ENCODE measurements at places on chromosomes 2 and 18.

GRCh38 chr18:48833701-48834412 lies 116.9 kb downstream of the SMAD7 start:
- DNase-seq, result no peak

DNA sequence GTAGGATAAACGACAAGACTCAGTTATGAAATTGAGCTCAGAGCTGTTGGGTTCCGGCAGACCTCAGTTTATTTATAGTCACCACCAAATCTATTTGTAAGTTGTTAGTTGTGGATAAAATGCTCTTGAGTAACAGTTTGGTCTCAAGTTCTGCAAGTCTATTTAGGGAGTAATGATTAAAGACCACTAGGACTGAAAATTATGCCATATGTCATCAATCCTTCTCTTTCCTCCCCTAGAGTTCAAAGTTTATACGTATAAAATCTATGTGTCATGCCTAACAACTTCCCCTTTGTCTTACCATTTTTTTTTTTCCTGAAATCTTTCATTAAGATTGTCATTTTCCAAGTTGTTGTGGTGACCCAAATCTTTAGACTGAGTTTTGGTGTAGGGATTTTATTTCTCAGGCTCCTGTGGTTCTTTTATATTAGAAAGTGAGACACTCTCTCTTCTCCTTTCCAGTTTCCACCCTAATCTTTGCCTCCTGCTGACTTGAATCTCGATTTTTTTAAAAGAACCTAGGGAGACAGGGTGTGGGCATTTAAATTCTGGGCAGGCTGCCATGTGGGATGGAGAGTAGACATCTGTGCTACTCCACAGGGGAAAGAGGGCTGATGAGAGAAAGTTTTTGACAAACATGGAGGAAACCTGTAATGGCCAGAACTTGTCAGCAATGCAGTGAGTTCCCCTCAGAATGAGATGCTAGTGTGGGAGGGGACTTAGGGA lies 51.0 kb downstream of the LAMA3 start:
- peak; percentile 23 for DNase-seq

- DNase-seq, result peak; percentile 40
Observed at GRCh38 chr2:70141212-70141901, 49.5 kb downstream of the C2orf42 start.

DNA sequence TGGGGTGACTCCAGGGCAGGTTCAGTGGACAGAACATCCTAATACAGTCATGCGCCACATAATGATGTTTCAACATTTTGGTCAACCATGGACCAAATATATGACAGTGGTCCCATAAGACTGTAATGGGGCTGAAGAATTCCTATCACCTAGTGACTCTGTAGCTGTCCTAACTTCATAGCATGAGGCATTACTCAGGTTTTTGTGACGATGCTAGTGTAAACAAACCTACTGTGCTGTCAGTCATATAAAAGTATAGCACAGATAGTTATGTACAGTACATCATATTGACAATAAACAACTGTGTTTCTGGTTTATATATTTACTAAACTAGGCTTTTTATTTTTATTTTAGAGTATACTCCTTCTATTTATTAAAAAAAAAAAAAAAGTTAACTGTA lies 87.1 kb downstream of the CACNB4 start:
- no peak for DNase-seq

DNA sequence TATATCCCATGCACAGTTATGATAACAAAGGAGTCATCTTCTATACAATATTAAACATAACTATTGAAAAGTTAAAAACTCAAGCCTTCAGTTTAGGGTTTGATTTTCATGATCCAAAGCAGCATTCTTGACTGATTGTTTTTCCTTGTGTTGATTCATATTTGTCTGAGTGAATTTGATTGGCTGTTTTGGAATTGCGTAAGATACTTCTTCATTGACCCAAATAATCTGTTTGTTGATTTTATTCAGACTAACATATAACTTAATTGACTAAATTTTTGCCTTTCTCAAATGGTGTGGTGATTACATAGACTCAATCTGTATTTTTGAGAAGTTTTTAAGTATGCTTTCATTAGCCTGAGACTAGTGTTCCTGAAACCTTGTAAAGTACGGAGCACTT lies 305.7 kb upstream of the TNP1 start:
- DNase-seq, result no peak

- no peak for DNase-seq
Observed at GRCh38 chr2:48965204-48965603, 189.1 kb downstream of the FSHR start.

GRCh38 chr2:20222769-20223406 lies 2.0 kb downstream of the SDC1 start:
- no peak for DNase-seq

DNA sequence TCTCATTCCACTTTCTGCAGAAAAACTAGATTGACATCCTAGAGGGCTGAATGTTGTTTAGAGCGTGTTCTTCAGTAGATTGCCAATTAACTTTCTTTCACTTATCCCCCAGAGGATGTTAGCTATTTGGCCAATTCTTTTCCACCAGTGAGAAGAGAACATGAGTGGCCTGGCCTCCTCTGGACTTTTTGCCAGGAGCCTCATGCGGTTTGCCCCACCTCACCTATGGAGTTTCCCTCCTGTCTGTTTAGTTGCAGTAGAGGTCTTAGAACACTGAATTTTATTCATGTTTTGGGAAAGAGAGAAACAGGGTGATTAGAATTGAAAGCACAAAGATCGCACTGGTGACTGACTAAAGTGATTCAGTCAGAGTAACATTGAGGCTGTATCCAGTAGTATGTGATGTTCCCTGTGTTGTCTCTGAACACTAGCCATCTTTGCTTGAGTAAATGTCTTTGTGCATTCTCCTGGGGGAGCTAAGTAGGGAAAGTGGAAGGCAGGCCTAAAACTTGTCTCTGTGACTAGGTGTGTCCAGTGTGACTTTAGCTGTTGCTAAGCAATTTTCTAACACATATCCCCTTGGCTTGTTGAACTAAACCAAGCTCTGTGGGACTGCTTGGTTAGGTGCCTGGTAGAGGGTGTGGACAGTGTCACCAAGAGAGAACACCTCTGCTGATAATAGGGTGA lies 34.0 kb downstream of the UGP2 start:
- DNase-seq, result no peak

DNA sequence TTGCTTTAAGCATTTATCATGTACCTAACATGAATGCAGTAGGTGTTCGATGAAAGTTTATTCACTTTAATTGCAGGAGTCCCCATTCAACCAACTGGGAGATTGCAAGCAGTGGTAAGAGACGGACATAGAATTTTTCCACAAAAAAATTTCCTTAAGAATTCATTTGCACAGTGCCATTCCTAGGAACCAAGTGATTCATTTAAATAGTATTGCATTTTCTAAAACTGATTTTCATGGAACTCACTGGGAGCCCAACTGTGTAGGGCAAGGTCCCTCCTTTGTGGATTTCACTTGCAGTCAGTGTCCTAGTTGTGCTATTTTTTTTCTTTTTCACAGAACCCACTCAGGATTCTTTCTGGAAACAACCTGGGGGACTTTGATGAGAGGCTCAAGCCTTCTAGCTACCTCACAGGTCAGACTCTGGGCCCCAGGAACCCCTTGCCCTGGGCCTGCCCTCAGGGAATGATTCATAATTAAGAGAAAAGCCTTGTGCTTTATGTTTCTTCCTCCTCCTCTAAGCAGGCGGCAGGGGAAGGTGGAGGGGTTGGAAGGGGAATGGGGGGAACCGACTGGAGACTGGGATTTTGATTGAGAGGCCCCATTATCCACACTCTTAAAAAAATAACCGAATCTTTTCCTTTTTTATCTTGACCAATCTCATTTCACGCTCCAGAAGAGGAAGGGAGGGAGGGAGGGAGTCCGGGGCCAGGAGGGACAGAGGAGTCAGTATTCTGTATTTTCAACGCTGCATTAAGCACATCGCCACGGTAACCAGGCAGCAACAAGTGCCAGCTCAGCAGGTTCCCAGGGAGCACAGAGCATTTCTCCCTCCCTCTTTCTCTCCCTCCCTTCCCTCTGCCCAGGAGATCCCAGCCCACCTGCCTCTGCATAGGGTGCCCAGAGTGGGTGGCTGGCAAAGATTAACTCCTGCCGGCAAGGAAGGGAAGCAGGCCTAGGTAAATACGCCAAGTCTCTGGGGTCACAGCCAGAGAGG lies 51.8 kb downstream of the PSD4 start:
- DNase-seq, result no peak

- DNase-seq, result no peak
Observed at GRCh38 chr2:9003366-9003615, 193 bp downstream of the MBOAT2 start.

DNA sequence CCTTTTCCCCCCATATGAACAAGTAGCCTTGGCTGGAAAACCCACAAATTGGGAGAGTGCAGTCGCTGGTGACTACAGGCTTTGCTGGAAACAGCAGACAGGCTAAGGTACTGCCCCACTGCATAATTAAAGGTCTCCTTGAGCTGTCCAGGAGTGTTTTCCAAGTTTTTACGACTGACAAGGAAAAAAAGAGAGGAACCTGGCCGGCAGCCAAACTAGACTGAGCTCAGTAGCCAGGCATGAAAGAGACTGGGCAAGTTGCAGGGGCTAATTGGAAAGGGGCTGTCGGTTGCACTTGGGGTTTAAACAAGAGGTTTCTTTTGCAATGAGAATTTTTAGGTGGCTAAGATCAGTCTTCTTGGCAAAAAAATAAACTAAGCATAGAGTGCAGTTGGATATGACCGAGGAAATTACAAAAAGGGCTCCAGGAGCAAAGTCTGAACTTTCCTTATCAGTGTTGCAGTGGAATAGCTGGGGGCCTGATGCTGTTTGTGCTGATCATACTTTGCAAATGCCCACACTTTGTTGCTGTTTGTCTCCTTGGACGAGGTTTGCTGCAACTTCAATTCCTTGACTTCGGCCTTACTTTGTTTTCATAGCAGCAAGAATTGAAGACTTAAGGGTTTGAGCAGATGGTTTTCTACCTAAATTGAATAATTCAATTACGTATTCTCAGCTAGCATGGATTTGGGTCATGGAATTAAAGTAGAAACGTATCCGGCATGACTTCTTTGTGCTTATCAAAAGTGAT lies 2.1 kb downstream of the GULP1 start:
- peak; percentile 74 for DNase-seq

All from fibroblast of skin of abdomen (primary cell).